Midbrain (tissue), 1 donor: ENCODE measurements at places on chromosomes 3 and 15.

GRCh38 chr3:157786211-157786610, 283.0 kb upstream of the VEPH1 start:
- no peak for DNase-seq

DNA sequence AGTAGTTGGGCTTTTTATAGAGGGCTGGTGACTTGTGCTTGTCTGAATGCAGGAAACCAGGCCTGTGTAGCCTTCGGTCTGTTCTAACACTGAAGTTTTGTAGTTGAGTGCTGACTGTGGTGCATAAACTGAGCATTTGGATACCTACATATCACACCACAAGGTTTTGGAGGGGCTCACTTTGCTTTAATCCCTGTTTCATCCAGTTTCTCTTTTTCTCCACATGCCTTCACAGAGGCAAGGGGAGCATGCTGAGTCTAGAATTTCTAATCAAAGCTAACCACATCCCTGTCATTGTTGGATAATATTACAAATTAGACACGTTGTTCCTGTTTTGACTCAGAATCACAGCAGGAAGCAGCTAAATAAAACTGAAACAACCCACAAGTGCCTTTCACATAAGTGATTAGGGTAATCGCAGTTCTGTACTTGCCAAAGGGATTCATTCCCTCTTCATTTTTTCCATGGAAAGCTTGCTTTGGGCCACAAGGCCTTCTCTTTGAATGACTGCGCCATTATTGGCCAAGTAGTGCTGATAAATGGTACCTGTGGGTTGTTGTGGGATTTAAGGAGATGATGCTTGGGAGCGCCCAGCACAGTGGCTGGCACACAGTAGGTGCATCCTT, 48.9 kb downstream of the TGFBR2 start:
- DNase-seq: no peak

DNA sequence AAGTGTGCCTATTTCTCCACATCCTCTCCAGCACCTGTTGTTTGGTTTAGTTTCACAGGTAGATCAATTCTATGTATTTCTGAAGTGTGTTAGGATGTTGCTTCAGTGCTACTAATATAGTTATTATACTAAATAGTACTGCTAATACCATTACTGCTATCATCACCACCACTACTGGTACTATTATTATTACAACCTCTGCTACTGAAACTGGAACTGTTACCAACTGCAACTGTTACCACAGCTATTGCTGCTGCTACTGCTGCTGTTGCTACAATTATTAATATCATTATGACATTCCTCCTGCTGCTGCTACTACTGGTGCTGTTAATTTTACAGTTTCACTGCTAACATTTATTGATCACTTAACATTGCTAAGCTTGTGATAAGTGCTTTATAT, 8.3 kb upstream of the LMOD3 start:
- no peak for DNase-seq

DNA sequence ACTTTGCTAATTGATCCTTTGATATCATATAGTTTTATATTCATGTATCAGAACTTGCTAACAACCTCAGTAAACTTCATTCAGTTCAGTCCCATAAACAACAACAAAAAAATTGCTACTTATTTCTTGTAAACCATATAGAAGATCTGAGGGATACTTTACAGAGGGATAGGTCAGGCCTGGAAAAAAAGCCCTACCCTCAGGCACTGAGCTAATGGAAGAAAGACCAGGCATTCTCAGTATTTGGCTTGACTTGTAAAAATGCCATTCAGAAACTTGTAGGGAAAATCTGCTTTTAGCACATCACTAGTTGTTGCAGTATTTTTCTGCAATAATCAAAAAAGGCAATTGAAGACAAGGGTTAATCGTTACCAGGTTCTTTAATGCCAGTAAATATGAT, 33.1 kb downstream of the ARMC8 start:
- DNase-seq: no peak

DNA sequence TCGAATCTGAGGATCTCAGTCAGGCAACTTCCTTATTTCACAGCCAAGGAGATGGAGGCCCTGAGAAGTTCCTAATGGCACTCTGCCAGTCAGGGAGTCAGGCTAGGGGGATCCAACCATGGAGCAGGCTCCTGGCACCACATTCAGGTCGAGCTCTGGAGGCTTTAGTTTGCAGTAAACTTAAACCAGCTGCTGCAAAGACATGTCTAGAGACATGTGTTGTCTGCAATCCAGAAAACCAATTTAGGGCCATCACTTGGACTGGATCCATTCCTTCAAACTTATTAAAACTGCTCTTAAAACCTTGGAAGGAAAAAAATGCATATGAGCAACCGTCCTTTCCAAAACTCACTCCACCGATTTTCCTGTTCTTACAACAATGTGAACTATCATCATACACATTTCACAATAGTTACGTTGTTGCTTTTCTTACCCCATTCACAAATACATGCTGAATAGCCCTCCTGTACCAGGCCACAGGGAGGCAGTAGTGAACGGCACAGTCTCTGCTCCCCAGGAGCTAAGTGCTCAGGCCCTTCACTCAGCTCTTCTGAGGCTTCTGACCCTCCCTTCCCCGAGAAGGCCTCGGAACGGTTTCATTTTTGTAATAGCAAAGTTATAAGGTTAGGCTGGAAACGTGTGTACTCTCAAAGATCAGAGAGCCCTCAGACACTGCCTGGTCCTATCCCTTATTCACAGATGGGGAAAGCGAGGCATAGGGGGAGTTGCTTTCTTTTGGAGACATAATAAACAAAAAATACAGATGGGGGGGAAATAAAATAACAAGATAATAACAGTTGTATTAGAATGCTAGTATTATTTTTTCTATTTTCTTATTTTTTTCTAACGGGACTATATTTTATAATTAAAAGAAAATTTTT, 20.1 kb downstream of the RFT1 start:
- DNase-seq: peak; percentile 8

DNA sequence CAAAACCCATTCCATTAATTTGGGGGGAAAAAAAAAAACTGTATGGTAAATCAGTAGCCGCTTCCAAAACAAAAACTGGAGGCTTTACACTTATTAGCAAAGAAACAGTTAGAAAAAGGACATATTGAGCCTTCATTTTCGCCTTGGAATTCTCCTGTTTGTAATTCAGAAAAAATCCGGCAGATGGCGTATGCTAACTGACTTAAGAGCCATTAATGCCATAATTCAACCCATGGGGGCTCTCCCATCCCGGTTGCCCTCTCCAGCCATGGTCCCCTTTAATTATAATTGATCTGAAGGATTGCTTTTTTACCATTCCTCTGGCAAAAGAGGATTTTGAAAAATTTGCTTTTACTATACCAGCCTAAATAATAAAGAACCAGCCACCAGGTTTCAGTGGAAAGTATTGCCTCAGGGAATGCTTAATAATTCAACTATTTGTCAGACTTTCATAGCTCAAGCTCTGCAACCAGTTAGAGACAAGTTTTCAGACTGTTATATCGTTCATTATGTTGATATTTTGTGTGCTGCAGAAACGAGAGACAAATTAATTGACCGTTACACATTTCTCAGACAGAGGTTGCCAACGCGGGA, 9.4 kb upstream of the RPL24 start:
- no peak for DNase-seq

- no peak for DNase-seq
Measured at GRCh38 chr3:25573386-25574171, 91.1 kb downstream of the TOP2B start.

DNA sequence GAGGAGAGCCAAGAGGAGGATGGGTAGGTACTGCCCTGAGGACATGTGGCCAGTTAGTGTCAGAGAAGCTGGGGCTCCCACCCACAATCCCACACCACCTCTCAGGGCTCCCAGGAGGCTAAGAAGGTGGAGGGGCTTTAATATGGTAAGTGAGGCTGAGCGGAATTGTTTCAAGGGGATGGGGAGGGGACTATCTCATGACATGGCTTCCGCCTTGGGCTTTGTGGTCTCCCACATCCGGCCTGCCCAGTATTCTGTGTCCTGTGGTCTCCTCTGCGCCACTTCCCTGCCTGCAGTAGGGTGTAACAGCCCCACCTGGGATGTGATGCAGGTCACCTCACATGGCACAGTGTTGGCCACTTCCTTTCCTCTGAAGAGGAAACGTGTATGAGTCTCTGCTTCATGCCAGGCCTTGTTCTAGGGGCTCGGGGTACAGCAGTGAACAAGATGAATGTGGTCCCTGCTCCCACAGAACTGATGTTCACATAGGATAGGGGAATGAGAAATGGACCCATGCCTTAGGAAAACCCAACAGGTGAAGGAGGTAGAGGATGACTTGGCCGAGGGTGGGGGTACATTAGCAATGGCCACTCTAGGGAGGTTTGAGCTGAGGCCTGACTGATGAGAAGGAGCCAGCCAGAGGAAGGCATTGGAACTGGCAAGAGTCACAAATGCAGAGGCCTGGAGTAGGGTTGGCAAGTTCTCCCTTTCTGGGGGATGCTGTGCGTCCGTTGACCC, 3.2 kb downstream of the NEIL1 start:
- DNase-seq: no peak

DNA sequence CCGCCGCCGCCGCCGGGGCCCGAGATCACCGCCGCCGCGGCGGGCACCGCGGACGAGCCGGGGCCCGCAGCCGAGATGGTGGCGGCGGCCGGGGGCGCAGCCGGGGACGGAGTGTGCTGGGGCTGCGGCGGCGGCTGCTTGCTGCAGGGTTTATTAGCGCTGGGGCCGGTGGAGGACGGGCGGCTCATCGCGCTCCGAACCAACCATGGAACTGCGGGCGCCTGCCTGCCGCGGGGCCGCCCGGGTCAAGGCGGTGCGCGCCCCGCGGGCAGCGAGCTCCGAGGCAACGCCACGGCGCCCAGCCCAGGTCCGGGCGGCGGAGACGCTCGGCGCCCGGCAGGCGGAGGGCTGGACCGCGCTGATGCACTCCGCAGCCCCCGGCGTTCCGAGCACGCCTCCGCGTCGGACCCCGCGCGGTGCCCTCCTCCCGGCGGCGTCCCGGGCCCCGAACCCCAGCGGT, 277 bp downstream of the SIAH2 start:
- no peak for DNase-seq

DNA sequence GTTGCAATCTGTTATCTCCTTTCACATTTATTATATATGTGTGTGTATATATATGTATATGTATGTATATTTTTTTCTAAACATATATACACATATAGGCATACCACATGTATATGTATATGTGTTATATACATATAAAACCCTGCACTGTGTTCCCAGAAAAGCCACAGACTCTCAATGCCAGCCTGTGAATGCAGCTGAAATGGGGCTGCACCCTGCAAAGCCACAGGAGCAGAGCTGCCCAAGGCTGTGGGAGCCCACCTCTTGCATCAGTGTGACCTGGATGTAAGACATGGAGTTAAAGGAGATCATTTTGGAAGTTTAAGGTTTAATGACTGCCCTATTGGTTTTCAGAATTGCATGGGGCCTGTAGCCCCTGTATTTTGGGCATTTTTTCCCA, 762.3 kb upstream of the ARPP21 start:
- DNase-seq: no peak

GRCh38 chr3:69809076-69809835, 70.0 kb downstream of the MITF start:
- DNase-seq: no peak
